ENCODE measurements at places on chromosomes 6 and 20. TPM values are rescaled to one million over a fixed set of nuclear protein-coding genes. Genes with fewer than 3 reads are reported as not detected.
A peak's percentile ranks its signal among the peaks of the same experiment; 100 is the strongest.

GRCh38 chr6:45786355-45786781 is 229.3 kb downstream of the CLIC5 start:
- no peak for DNase-seq

The TFAP2A gene
- not detected for polyA plus RNA-seq

DNA sequence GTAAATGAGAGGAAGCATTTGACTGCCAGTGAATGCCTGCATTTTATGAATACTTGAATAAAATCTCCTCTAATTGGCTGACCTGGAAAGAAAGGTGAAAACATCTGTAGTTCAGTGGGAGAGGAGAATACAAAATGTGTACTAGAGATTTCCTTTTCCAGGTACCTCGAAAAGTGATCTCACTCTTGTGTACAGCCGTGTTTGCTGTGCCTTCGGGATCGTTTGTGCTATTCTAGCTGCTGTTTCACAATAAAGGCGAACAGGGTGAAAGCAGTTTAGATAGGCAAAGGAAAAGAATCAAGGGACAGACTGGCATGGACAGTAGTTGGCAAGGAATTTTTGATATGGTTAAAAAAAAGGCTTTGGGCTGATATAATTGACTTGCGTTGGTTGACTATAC is 112.3 kb downstream of the ARID1B start:
- no peak for DNase-seq

The KIF3B gene
- 1.4 TPM for polyA plus RNA-seq

The ZKSCAN8 gene
- 1.8 TPM for polyA plus RNA-seq

The SRXN1 gene
- 31.0 TPM for polyA plus RNA-seq

- no peak for DNase-seq
Measured at GRCh38 chr6:35392773-35393672, 50.7 kb downstream of the PPARD start.

The LPA gene
- polyA plus RNA-seq, result not detected

DNA sequence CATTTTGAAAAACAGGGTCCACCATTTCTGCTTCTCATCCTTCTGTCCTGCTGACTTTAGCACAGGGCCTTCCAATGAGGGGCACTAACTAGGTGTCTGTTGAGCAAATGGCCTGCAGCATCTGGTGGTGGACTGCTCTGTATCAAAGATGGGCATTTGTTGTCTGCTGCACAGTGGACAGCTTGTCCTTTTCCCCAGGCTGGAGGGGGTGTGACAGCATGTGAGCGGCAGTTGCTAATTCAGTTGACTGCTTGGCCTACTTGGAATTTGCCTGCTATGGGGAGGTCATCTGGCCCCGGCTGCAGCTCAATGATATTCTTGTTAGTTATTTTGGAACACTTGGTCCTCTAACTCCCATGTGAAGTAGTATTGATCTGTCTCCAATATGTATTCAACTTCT is 93.7 kb downstream of the SH3BGRL2 start:
- DNase-seq, result no peak

GRCh38 chr6:148358196-148358785 is 15.7 kb downstream of the SASH1 start:
- DNase-seq, result no peak

DNA sequence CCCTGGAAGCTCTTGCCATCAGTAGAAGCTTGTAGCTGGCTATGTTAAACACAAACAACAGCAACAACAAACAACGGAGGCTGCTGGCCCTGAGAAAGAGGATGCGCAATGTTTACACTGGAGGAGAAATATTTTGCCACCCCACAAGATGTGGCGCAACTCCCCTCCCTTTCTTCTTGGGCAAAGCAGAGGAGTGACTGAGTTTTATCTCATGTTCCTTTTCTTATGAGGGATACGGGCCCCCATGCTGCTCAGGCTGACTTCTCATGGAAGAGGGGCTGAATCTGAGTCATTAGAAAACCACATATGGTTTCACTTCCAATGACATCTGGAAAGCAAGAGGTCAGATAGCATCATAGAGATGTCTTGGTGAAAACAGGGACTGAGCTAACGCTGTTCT is 75.9 kb upstream of the HDDC2 start:
- no peak for DNase-seq

- no peak for DNase-seq
Measured at GRCh38 chr6:74749211-74750147, 456.4 kb downstream of the COL12A1 start.

DNA sequence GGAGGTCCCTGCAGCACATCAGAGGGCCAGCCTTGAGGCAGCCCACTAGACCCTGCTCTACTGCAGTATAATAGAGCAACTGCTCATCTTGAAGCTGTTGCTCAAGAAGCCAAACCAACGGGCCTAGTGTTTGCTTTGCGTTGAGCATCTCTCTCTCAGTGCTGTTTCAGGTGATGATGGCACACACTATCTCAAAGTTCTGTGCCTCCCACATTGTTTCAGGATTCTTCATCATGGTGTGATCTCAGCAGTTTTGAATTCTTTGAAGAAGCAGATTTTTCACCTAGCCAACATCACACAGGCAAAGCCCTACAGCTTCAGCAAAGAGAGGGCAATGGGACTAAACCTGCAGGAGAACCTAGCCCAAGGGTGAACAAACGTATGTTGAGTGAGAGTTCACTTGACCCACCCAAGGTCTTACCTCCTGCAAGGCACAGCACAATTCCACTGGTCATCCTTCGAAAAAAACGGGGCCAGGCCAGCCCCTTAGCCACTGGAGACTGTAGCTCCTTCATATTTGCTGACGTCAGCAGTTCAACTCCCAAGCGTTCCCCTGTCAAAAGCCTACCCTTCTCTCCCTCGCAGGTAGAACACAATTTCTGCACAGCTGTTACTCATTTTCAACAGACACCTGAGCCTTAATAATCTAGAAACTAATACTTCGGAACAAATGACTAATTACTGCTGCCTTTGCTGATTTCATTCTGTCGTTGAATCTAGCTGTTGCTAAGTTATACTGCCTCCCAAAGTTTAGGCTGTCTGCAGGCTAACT is 15.8 kb downstream of the MYB start:
- DNase-seq, result no peak

The STX11 gene
- polyA plus RNA-seq, result 28.7 TPM

GRCh38 chr6:31829633-31830283 is 2.2 kb downstream of the HSPA1B start:
- peak; percentile 55 for DNase-seq

The VPS52 gene
- polyA plus RNA-seq, result 11.6 TPM

The COQ3 gene
- 9.9 TPM for polyA plus RNA-seq

- DNase-seq, result no peak
Measured at GRCh38 chr6:116456106-116456505, 5.1 kb upstream of the CALHM6 start.

The PAK5 gene
- polyA plus RNA-seq, result not detected

DNA sequence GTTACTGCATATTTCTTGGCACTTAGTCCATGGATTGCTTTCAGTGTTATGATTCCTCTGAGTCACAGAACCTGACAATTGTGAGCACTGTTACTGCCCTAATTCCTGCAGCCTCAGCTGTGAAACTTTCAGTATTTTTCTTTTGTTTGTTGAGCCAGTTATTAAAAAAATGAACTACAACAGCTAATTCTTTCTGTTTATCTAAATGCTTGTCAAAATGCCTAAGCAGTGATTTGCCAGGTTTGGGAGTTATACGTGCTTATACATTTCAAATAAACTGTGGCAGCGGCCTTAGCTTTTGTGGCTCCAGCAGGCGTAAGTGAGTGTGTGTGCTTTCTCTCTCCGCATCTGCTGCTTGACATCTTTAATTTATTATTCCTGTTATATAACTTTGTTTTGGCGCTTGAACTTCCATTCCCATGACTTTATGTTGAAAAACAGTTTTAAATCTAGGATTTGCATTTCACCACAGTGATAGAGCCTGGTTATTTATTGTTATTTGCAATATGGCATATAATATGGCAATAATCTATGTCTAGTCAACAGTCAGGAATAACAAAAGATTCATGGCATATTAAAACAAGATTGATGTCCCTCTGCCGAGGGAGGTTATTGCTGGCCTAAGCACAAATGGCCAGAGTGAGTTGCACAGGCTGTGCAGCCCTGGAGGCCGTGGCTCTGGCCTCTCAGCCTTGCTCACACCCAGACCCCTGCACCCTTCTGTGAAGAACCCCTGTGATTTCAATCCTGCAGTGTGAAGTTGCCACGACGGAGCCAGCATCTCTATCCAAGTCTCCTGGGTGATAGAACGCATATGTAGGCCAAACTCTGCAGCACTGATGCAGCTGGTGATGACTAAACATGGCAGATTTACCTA is 303.4 kb downstream of the THBS2 start:
- no peak for DNase-seq

DNA sequence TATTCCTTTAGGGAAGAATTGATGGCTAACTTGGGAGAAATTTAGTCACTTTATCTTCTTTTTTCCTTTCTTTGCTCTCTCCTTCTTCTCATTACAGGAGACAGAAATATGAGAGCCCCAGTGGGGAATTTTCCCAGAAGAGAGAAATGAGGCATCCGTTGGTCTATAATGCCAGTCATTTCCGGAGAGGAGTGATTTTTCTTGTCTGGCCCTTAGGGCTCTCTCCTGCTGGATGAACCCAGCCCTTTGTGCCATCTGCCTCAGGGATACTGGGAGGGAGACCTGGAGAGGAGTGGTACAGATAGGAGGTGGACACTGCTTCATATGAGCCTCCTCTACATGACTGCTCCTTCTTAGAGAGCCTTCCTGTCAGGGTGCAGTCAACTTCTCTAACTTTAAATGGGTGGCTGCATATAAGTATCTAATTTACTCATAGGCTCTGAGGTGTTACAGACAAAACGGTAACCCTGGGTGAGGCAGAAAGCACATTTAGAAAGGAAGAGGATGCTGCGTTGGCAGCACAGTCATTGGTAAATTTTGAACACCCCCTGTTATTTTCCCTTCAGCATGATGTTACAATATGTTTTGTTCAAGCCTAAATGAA is 21.9 kb downstream of the RIMS1 start:
- no peak for DNase-seq

DNA sequence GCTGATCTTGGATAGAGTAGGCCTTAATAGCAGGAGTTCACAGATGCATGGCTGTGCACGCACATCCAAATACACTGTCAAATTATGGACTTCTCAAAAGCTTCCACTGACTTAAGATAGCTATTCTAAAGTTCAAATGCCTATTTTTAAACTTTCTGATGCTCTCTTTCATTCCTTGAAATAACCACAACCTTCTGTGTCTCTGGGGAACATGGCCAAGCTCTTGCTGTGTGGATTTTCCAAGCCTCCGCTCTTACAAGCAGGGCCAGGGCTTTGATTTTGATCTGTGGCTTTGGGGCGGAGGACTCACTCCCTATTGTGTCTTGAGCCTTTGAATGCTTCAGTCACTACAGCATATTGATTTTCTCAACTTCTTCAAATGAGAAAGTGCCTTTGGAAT is 35.7 kb upstream of the SNRPB2 start:
- DNase-seq, result no peak

The GSTA2 gene
- not detected for polyA plus RNA-seq

GRCh38 chr6:47132724-47133123 is 90.6 kb upstream of the ADGRF1 start:
- no peak for DNase-seq

GRCh38 chr6:170074907-170075306 is 216.0 kb downstream of the DLL1 start:
- DNase-seq, result no peak

The KHDRBS2 gene
- polyA plus RNA-seq, result not detected

The SIM1 gene
- not detected for polyA plus RNA-seq

The E2F3 gene
- polyA plus RNA-seq, result 4.2 TPM
